Effector CD8-positive, alpha-beta T cell (primary cell): ENCODE measurements at places on chromosomes 3 and 15.
A peak's percentile ranks its signal among the peaks of the same experiment; 100 is the strongest.

DNA sequence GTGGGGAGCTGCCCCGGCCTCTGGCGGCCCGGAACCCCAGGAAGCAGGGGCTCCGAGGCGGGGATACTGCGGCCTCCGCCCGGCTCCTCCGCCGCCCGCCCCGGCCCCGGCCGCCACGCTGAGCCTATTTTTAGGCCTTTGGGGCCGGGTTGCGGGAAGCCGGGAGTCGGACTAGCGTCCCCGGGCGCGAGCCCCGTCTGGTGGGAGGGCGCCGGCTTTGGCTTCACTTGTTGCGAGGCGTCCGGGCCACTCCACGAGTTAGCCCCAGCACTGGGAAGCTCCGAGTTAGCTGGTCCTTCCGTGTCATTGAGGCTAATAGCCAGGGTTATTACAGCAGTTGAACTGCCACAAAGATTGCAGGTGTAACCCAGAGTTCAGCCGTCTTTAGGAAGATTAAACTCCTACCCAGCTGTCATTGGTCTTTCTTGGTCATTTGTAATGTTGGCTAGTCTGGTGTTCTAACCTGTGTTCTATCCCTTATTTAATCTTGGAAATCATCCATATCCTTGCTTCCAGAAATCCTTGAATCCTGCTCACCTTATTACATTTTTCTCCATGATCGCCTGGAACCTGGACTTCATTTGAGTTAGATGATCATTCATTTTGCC lies 791 bp downstream of the GYG1 start:
- peak; percentile 14 for DNase-seq

DNA sequence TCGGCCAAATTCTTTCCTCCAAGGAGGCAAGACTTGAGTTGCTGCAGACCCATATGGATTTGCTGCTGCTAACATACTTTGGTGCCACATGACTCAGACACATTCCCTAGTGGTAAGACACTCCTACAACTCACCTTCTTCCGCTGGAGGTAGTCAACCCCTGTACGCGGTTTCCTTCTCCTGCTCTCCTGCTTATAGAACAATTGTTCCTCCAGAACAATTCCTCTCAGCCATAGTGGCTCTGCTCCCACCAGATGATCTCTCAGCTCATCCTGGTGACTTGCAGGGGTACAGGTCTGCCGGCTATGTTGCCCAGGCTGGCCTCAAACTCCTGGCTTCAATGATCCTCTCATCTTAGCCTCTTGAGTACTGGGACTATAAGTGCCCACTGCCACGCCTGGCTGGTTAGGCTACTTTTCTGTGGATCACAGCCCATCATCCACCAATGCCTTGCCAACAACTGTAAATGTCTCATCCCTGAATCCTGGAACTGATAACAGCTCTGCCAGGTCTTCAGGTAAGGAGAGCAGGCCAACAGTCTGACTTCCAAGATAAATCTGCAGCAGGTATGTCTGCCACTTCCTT lies 2.4 kb upstream of the CXCR6 start:
- DNase-seq = no peak

DNA sequence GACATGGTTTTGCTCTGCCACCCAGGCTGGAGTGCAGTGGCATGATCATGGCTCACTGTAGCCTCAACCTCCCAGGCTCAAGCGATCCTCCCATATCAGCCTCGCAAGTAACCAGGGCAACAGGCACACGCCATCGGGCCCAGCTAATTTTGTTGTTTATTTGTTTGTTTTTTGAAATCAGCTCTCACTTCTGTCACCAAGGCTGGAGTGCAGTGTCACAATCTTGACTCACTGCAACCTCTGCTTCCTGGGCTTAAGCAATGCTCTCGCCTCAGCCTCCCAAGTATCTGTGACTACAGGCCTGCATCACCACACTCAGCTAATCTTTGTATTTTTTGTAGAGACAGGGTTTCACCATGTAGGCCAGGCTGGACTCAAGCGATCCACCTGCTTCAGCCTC lies 26.3 kb upstream of the PLCH1 start:
- DNase-seq = no peak

GRCh38 chr3:31392568-31392967 lies 140.2 kb upstream of the STT3B start:
- DNase-seq = no peak

DNA sequence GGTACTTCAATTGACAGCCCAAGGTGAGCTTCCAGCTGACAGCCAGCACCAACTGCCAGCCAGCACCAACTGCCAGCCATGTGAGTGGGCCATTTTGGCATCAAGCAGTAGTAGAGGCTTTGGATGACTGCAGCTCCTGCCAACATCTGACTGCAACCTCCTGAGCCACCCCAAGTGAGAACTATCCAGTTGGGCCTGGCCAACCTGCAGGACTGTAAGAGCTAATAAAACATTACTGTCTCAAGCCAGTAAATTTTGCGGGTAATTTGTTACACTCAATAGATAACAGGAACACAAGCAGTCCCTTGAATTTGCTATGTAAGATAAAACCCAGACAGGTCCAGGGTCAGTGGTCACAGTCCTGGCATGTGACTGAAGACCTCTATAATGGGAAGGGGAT lies 29.7 kb downstream of the EPHB1 start:
- DNase-seq = no peak

GRCh38 chr3:80018375-80018774 lies 250.6 kb upstream of the ROBO1 start:
- no peak for DNase-seq

GRCh38 chr15:64222573-64223366 lies 59.9 kb upstream of the PPIB start:
- DNase-seq = no peak

DNA sequence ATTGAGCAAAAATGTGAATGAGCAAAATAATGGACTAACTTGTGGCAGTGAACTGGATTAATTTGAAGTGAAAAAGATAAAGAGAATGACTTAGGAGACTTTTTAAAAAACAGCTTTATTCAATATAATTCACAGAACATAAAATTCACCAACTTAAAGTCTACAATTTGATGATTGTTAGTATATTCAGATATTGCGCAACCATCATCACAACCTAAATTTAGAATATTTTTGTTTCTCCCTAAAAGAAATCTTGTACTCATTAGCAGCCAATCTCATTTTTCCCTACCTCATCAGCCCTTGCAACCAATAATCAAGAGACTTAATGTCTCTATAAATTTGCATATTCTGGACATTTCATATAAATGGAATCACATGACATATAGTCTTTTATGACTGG lies 496.5 kb downstream of the IGSF11 start:
- no peak for DNase-seq

- no peak for DNase-seq
These were observed 115.8 kb downstream of the PDCD6IP start for GRCh38 chr3:33914212-33914611.

DNA sequence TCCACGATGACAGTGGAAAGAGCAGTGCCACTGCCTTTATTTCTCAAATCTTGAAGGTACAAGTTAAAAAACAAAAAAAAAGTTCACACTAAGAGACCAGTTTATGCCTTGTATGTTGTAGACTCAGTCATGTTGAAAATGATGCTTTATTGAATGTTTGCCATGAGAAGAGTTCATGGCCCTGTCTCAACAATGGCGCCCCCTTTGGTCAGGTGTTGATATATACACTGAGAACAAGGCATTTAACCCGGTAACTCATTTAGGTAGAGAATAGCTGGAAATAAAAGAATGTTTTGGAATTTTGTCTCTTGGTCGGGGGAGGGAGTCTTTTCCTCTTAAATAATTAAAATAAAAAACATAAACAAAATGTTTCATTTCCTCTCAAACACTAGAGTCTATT lies 145.6 kb upstream of the SLC2A2 start:
- no peak for DNase-seq

DNA sequence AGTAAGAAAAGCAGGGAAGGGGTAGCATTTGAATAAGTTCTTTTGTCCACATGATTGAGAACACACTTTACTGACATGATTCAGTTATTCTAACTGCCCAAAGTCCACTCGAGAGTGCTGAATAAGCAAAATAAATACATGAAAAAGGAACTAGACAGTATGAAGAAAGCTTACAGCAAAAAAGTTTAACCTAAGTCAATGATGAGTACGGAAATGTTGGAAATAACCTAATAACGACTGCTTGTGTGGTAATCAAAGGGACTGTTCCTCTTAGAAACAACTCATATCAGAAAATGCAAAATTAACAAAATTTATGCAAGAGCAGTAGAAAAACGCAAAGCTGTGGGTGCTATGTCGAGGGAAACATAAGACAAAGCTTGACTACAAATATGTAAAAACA lies 36.6 kb downstream of the DMXL2 start:
- no peak for DNase-seq

GRCh38 chr15:52005748-52006701 lies 13.0 kb upstream of the MAPK6 start:
- no peak for DNase-seq

GRCh38 chr3:49157289-49157688 lies 8.8 kb downstream of the CCDC71 start:
- DNase-seq = no peak

GRCh38 chr15:63727542-63727941 lies 106.2 kb downstream of the HERC1 start:
- no peak for DNase-seq

GRCh38 chr3:155815030-155815545 lies 9.0 kb upstream of the C3orf33 start:
- DNase-seq = no peak

GRCh38 chr3:69948246-69948862 lies 51.2 kb upstream of the SAMMSON start:
- no peak for DNase-seq

DNA sequence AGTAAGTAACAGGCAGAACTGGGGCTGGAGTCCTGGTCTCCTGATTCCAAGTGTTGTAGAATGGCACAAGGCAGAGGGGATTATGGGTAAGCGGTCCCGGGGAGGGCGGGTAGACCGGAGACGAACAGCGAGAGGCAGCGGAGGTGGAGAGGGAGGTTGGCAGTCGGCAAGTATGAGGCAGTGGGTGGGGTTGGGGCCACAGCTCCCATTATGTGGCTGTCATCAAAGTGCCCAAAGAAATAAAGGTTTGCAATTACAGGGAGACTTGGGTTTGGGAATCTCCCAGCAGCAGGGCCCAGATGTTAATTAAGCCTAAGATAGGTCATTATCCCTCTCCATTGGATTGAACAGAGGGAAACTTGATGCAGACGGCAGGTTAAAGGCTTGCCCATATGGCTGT lies 16.9 kb downstream of the FAM43A start:
- no peak for DNase-seq

DNA sequence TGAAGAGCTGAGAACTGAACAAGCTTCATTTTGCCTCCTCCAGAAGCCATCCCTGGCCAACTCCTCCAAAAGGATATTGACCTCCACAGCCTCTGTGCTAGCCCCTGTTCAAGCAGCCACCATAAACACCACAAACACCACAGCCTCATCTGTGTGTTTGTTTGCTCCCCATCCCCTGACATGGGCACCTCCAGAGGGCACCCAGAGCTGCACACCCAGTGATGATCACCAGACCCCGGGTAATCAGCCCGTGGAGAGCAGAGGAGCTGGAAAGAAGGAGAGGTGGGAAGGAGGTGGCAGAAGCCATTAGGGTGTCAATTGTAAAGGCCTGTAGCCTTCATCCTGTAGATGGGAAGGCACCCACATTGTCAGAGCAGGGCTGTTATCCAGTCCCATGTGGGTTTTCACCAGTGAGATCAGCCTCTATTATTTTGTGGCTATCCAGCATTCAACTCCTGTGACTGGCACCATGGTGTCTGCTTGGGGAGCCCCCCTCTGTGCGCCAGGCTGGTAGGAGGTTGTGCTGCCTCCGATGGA lies 6.8 kb upstream of the WNT7A start:
- no peak for DNase-seq

DNA sequence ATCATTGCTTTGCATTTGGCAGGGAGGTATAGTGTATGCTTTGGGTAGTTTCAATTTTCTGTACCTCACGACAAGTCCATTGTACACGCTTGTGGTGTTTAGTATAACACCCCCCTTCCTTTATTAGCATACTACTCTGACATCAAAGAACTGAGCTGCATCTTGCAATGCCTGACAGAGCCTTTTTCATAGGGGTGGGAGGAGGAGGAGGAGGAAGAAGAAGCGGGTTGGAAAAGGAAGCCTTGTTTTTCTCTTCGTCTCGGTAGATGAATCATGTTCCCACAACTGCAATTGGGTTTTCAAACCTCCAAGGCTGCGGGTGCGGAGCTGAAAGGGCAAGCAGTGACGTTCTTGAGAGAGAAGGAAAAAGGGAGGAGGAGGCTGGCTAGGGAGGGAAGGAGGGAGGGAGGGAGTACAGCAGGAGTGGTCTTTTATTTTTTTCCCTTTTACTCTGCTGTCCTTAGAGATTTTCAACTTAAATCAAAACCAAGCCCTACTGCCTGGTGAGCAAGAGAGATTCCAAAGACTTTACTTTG lies 175.7 kb downstream of the KLHL25 start:
- DNase-seq = no peak

DNA sequence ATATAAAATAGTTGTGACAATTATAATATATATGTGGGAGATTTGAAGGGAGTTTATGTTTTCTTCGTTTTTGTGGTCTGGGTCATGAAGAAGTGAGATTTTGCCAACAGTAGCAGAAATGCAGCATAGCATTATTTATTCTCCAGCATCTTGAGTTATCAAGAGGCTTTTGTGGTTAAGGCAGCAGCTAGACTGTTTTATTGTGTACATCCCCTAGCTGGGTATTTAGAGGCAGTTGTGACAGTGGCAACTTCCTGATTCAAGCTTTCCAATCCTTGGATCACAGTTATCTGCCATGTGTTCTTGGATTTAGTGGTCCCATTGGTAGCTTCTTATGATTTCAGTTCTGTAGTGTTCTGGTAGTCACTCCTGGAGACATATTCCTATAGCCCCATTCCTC lies 29.0 kb downstream of the ARIH1 start:
- DNase-seq = no peak

DNA sequence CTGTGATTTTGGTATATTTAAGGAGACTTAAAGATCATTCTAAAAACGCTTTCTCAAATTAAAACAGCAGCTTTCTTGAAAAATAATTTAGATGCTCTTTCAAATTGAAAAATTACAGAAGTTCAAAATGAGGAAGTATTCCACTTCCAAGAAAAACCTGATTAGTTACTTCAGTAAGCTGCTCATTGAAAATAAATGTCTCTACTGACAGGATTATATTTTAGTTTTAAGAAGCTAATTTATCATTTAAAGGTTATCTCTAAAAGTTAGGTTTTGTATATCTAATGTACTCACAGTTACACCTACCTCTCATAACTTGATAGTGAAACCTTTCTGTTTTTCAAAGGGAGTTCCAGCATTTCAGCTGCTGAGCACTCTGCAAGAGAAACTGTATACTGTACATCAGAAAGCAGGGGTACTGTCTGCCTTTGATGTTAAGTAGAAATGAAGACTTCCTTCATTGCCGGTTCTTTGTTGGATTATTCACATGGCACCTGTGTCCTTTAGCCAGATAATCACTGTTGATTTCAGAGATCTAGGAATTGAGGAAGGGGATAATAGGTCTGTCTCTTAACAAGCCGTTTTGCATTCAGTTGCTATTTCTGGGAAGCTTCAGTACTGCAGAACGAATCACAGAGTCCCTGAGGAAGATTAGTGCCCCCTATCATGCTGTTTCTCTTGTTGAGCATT lies 161.6 kb downstream of the TCF12 start:
- no peak for DNase-seq

- no peak for DNase-seq
These were observed 54.2 kb upstream of the TMCO5A start for GRCh38 chr15:37880009-37880834.

GRCh38 chr3:115513416-115513800 lies 109.9 kb upstream of the GAP43 start:
- no peak for DNase-seq
